ENCODE measurements at places on chromosomes 5 and 9.

DNA sequence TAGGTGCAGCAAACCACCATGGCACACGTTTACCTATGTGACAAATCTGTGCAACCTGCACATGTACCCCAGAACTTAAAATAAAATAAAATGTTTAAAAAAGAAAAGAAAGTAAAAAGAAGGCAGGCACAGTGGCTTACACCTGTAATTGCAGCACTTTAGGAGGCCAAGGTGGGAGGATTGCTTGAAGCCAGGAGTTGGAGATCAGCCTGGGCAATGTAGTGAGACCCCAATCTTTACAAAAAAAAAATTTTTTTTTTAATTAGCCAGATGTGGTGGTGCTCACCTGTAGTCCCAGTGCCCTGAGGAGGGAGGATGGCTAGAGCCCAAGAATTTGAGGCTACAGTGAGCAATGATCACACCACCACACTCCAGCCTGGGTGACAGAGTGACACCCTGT is 12.5 kb upstream of the LHFPL2 start:
- DNase-seq, result no peak

DNA sequence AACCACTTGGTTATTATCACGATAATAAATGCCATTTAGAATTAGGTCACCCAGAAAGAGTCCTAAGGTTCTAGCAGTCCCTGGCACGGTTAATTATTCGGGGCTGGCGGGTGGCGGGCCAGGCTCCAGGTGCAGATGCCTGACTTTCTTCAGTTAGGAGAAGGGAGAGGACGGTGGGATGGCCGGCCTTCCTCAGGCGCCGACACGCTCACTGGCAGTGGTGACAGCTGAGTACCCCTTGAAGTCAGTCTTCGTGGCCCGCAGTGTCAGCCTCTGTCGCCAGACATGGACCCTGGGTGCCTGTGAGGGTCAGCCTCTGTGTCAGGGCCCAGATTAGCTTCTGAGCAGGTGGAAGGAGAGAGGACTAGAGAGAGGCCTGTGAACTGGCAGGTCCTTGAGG is 21.1 kb upstream of the EXOC3 start:
- DNase-seq, result no peak

DNA sequence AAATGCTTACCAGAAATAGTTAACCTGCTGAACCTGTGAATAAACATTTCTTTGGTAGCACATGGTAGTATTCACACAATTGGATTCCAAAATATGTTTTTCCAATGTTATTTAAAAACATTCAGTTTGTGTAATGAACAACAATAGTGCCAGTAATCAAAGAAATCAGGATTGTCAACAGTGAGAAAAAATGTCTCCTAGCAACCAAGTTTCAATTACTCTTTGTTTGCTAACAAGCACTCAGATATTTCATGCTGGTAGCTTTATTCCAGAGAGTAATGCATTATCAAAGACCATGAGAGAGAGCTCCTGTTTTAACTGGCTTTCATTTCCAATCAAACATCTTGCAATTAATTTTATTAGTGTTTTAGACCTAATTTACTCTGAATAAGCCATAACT is 768.1 kb upstream of the GRAMD2B start:
- DNase-seq, result no peak

DNA sequence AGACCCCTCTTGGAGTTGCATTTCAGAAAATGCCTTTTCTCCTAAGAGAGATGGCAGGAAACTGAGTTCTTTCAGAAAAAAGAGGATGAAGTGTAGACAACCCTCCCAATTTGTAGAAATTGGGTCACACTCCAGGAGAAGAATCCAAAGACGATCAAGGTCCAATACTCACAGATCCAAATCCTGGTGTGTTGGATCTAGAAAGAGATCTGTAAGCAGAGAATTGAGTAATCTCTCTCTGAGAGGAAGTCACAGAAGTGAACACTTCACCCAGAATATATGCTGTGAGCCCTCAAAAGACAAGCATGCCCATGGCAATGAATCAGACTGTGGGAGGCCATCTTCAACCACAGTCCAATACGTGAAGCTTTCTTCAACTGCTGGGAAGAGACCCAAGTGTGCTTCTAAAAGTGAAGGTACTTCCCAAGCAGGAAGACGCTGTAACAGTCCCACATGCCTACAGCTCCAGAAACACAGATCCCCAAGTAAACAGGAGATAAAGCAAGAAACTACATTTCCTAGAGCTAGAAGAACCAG is 182.7 kb downstream of the SMC2 start:
- no peak for DNase-seq

GRCh38 chr5:165837286-165837685 is 2331.9 kb downstream of the MAT2B start:
- DNase-seq, result no peak

GRCh38 chr5:1300581-1301083 is 5.8 kb upstream of the TERT start:
- no peak for DNase-seq

GRCh38 chr5:176959051-176959450 is 47.5 kb downstream of the UIMC1 start:
- DNase-seq, result no peak

- DNase-seq, result no peak
Measured at GRCh38 chr5:34895641-34896419, 19.5 kb downstream of the RAD1 start.

- no peak for DNase-seq
Measured at GRCh38 chr9:38299856-38300255, 92.6 kb upstream of the ALDH1B1 start.

DNA sequence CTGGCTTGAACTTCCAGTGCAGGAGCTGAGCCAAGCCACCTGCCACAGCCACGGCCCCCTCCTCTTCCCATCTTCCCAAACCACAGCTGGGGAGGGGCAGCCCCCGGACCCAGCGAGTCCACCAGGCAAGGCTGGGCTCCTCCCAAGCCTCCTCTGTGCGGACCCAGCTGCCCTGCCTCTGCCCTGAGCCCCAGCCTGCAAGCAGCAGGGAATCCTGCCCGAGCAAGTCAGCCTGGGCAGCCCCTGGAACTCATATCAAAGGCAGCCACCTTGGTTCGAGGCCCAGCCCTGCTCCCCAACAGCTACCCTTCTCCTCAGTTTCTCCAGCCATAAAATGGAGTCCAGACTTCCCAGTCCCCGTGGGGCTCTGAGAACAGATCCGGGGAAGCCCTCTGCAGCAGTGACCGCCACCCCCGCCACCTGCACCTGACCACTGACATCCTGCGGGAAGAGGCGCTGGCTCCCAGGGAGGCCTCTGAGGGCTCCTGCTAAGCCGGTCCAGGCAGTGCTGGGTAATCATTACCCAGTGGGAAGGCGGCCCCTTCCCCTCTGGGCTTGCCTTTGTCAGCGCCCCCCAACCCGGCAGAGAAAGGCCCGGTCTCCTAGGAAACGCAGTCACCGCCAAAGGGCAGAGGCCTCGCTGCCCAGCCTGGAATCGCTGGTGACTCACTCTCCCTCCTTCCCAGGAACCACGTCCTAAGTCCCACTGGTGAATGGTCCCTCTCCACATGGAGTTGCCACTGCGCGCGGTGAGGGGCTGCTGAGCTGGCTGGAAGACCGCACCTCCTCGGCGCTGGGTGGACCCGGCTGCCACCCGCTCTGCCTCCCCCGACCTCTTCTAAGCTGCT is 1.5 kb downstream of the VAV2 start:
- no peak for DNase-seq

DNA sequence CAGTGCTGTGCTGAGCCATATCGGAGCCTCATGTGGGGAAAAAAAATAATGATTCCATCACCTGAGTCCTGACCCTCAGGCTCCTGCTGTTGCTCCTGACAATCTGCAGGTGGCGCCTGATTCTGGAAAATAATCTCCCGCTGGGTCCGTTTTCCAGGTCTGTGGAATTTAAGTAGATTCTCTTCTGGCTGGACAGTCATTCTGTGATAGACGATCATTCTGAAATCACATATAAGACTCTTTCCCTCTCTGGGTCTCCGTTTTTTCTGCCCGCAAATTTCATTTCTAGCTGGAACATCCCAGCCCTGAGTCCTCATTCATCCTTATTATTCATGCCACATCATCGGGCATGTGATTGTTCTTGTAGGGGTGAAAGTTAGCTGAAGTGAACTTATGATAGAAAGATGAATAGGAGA is 22.1 kb upstream of the STXBP1 start:
- no peak for DNase-seq

DNA sequence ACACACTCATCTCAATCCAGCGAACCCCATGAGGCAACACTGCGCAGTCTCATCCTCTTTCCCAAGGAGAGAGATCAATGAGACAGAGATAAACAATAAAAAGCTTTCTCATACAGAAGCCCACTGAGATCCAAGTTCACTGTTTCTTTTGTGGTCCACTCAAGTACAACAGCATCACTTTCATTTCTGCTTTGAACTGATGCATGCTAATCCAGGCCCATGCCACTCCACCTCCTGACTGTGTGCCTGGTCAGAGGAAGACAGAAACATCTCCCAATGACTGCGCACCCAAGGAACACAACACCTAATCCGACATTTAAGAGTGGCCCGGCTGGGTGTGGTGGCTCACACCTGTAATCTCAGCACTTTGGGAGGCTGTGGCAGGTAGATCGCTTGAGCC is 104.0 kb downstream of the SERINC5 start:
- DNase-seq, result no peak

GRCh38 chr5:110896901-110897300 is 158.1 kb downstream of the SLC25A46 start:
- DNase-seq, result no peak

- DNase-seq, result no peak
Measured at GRCh38 chr9:91382298-91382697, 20.6 kb upstream of the AUH start.

DNA sequence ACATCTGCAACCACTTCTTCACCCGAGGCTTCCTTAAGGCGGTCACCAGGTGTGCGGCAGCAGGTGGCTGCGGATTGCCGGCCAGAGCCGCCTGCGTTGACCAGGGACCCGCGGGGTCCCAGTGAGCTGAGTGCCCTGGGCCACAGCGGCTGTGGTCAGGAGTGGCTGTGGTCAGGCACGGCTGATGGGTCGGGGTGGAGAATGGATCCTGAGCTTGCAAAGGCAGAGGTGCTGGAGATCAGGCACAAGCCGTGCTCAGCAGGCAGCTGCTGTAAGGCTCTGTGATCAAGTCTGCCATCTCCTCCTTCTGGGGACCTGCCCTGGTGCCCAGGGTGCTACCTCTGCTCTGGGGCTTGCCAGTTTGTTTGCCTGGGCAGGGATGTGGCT is 2.1 kb downstream of the UAP1L1 start:
- no peak for DNase-seq

- DNase-seq, result no peak
Measured at GRCh38 chr9:792331-793260, 48.9 kb upstream of the DMRT1 start.

- DNase-seq, result no peak
Measured at GRCh38 chr5:77777281-77777892, 1.2 kb upstream of the TBCA start.

DNA sequence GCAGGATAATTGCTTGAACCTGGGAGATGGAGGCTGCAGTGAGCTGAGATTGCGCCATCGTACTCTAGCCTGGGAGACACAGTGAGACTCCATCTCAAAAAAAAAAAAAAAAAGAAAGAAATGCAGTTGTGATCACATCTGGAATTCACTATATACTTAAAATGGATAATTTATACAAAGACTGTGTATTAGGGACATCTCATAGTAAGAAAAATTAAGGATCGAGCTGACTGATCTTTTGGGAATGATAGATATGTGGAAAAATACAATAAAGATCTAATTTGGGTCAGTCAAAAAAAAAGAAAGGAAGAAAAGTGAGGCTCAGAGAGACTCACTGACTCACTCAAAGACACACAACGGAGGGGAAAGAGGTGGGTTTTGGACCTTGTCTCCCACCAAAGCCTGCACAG is 73.2 kb upstream of the STXBP1 start:
- DNase-seq, result no peak

- no peak for DNase-seq
Measured at GRCh38 chr9:17402309-17402708, 176.6 kb upstream of the SH3GL2 start.

- DNase-seq, result no peak
Measured at GRCh38 chr5:575636-576035, 36.5 kb upstream of the CEP72 start.
